Neuronal stem cell (in vitro differentiated cells): ENCODE measurements at places on chromosomes 11 and 22.

DNA sequence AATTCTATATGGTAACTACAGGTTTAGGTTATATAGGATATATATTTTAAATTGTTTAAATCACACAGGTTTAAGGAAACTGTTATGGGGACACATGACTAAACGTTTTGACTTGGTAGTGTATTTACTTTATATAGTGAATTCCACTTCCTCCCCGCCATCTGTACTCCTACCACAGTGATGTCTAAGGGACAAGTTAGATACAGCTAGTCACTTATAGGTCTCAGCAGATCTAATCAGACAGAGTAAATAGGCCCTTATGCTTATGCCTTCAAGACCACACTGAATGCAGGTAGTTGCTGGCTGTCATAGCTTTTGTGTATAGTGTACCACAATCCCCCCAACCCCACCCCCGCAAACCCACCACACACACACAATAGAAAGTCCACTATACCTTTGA, 8.2 kb downstream of the SESN3 start:
- H3K4me1 ChIP-seq, result peaks cover 7% of the 10 kb centered on the region
- no peak overlapping the region for H3K4me3 ChIP-seq
- no peak overlapping the region for H3K27ac ChIP-seq
- H3K27me3 ChIP-seq, result no peaks in the 10 kb centered on the region

GRCh38 chr22:26199665-26200064, 30.4 kb downstream of the SEZ6L start:
- H3K27ac ChIP-seq, result no peak overlapping the region
- no peaks in the 10 kb centered on the region for H3K27me3 ChIP-seq
- no peak overlapping the region for H3K4me3 ChIP-seq
- H3K36me3 ChIP-seq, result no peaks in the 10 kb centered on the region
- H3K4me1 ChIP-seq, result no peaks in the 10 kb centered on the region

GRCh38 chr22:27253108-27253902, 548.3 kb downstream of the MN1 start:
- H3K27ac ChIP-seq, result no peak overlapping the region
- H3K36me3 ChIP-seq, result no peaks in the 10 kb centered on the region
- no peak for DNase-seq
- H3K4me1 ChIP-seq, result peaks cover 1% of the 10 kb centered on the region
- no peaks in the 10 kb centered on the region for H3K27me3 ChIP-seq
- no peak overlapping the region for H3K4me3 ChIP-seq

- H3K4me3 ChIP-seq, result no peak overlapping the region
- H3K27me3 ChIP-seq, result no peaks in the 10 kb centered on the region
- H3K4me1 ChIP-seq, result peaks cover 18% of the 10 kb centered on the region
- peaks cover 13% of the 10 kb centered on the region for H3K36me3 ChIP-seq
- no peak overlapping the region for H3K27ac ChIP-seq
Observed at GRCh38 chr22:30239488-30240405, 6.8 kb downstream of the LIF start.

DNA sequence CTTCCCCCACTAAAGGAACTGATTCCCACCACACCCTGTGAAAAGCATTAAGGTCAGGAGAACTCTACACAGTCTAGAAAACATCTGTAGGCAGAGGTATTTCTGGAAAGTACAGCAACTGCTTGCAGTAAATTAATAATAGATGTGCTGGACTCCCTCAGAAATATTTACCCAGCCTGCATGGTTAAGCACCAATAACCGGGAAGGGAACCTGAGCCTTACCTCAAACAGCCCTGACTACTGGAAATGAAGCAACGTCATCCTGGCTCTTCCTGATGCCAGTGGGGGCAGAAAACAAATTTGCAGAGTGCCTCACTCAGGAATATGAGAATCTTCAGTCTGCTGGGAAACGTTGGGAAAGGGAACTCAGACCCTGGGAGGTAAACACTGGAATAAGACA, 318.1 kb downstream of the TENM4 start:
- no peak overlapping the region for H3K27ac ChIP-seq
- no peak for DNase-seq
- H3K4me3 ChIP-seq, result no peak overlapping the region
- H3K4me1 ChIP-seq, result peaks cover 16% of the 10 kb centered on the region
- H3K27me3 ChIP-seq, result no peaks in the 10 kb centered on the region

DNA sequence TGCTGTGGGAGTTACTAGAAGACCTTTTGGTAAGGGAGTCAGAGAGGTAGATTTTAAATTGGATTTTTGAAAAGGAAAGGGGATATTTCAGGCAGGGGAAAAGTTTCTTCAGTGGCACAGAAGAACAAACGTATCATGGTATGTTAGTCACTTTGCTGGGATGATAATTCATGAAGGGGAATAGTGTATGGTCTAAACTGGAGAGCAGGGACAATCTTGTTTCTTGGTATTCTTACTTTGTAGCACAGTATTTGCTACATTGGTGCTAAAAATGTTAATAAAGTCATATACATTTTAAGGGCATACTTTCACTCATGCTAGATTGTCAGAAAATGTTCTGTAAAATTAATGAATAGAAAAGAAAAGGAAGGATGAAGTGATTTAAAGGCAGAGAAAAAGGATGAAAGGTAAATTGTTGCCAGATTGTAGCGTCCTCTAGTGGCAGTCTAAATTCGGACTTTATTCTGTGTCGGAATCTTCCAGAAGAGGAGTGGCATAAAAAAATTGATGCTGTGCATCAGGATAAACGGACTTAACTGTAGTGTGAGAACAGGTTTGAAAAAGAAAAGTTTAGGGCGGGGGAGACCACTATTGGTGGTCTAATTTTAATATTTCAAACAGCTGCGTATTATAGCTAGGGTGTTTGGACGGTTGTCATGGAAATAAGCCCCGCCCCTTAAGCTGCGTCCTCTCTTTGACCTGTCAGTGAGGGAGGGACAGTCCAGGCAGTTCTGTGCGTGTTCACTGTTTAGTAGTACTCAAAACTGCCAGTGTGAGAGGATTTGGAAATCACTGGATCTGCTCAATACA, at the start of gene BCO2:
BCO2 (plus strand) TSS at position 724 of the 810 bp plus-strand sequence. CDS start 90 bp downstream, outside the sequence.
- no peaks in the 10 kb centered on the region for H3K36me3 ChIP-seq
- DNase-seq, result peak; percentile 81
- peaks cover 3% of the 10 kb centered on the region for H3K4me1 ChIP-seq
- H3K27ac ChIP-seq, result no peak within 1 kb of the TSS
- H3K27me3 ChIP-seq, result peaks cover 9% of the 10 kb centered on the region
- peak within 1 kb of the TSS; percentile 26 for H3K4me3 ChIP-seq
